ENCODE measurements at places on chromosomes 11 and 22. TPM values are rescaled to one million over a fixed set of nuclear protein-coding genes. Genes with fewer than 3 reads are reported as not detected.

Gene NFAM1
- 0.88 TPM for total RNA-seq

Gene DEPDC7
- 5.6 TPM for total RNA-seq

Gene MRGPRE
- not detected for total RNA-seq

Gene MS4A6A
- total RNA-seq, result 4.9 TPM

Gene SLC22A6
- not detected for total RNA-seq

Gene CCDC117
- 8.5 TPM for total RNA-seq

Gene ZNF280A
- not detected for total RNA-seq

GRCh38 chr11:34105957-34106504 lies 602 bp downstream of the NAT10 start:
- ATAC-seq, result no peak

GRCh38 chr11:120540744-120541465 lies 29.4 kb downstream of the GRIK4 start:
- ATAC-seq, result no peak

GRCh38 chr22:25070956-25071355 lies 118.4 kb downstream of the KIAA1671 start:
- ATAC-seq, result no peak

- no peak for ATAC-seq
Measured at GRCh38 chr11:44589301-44589700, 23.8 kb downstream of the CD82 start.

DNA sequence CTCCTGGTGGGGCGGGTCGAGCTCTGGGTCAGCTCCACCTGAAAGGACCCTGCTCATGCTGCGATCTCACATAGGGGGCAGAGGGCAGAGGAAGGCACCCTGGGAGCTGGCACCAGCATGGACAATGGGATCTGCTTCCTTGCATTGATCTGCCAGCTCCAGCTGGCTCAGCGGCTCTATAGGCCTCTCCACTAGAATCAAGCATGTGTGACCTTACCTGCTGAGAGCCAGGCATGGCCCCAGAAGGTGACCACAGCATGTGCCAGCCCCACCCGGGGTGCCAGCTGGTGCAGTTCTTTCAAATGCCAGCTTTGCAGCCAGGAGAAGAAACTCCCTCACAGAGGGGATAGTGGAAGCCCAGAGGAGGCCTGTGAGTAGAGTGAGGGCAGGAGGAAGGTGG lies 22.0 kb upstream of the KLHL35 start:
- ATAC-seq, result no peak

DNA sequence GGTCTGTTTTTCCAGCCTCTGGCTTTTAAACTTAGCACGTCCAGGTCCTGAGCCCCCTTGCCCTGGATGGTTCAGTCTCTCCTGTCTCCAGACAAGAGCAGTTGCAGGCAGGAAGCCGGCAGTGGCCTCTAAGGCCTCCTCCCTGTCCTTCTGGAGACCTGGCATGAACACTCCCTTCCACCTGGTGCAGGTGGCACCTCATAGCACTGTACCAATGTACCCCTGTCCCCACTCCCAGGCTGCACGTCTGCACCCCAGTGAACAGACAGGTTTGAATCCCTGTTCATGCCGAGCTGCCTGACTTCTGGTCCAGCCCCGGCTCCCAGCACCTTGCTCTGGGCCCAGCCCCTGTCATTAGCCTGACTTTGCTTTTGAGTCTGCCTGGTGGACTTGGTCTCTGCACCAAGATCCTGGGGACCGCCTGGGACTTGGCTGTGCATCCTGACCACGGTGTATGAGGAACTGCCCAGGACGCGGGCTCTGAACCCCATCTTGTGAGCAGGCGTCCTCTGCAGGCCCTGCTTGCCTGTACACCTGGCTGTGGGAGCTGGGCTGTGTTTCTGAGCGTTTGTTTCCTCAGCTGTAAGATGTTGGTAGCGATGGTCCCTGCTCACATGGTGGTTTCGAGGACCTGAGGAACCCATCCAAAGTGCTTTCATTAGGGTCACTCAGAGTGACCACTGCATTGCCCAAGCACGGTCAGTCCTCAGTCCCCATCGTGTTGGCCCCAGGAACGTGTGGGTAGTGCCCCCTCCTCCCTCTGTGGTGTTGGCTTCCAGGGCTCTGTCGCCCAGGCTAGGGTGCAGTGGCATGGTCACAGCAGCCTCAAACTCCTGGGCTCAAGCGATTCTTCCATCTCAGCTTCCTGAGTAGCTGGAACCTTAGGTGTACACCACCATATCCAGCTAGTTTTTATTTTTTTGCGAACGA lies 75.0 kb upstream of the SHANK2 start:
- no peak for ATAC-seq

- ATAC-seq, result no peak
Measured at GRCh38 chr11:71456294-71456693, 3.3 kb downstream of the NADSYN1 start.

Data from esophagus mucosa (tissue), 1 donor.